ENCODE measurements at places on chromosomes 3 and 15. TPM values are rescaled to one million over a fixed set of nuclear protein-coding genes. Genes with fewer than 3 reads are reported as not detected.

PRSS50 gene
- total RNA-seq, result 0.28 TPM

PLSCR2 gene
- total RNA-seq, result not detected

STX19 gene
- not detected for total RNA-seq

ISL2 gene
- total RNA-seq, result not detected

LSMEM2 gene
- total RNA-seq, result not detected

FAM81A gene
- 0.71 TPM for total RNA-seq

RFTN1 gene
- total RNA-seq, result 69.7 TPM

GXYLT2 gene
- total RNA-seq, result 35.1 TPM

MORC1 gene
- not detected for total RNA-seq

KLHL40 gene
- total RNA-seq, result not detected

LTK gene
- 0.35 TPM for total RNA-seq

CCR9 gene
- total RNA-seq, result not detected

KNG1 gene
- not detected for total RNA-seq

CCR2 gene
- 8.2 TPM for total RNA-seq

- H3K4me1 ChIP-seq, result peaks cover 44% of the 10 kb centered on the region
- H3K4me3 ChIP-seq, result no peak overlapping the region
- no peak for DNase-seq
- H3K27me3 ChIP-seq, result no peaks in the 10 kb centered on the region
- peak overlapping the region; percentile 58 for H3K27ac ChIP-seq
- no peaks in the 10 kb centered on the region for H3K36me3 ChIP-seq
Observed at GRCh38 chr3:72115307-72115706, 330.4 kb upstream of the PROK2 start.

DNA sequence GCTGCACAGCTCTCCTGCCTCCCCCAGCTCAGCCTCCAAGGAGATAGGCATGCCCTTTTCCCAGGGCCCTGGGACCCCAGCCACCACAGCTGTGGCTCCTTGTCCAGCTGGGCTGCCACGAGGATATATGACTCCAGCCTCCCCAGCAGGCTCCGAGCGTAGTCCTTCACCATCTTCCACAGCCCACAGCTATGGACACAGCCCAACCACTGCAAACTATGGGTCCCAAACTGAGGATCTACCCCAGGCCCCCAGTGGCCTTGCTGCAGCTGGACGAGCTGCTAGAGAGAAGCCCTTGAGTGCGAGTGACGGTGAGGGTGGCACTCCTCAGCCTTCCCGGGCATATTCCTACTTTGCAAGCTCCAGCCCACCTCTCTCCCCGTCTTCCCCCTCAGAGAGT, 20.5 kb upstream of the APEH start:
- H3K27ac ChIP-seq, result no peak overlapping the region
- no peaks in the 10 kb centered on the region for H3K36me3 ChIP-seq
- DNase-seq, result no peak
- H3K4me3 ChIP-seq, result no peak overlapping the region
- no peaks in the 10 kb centered on the region for H3K27me3 ChIP-seq

DNA sequence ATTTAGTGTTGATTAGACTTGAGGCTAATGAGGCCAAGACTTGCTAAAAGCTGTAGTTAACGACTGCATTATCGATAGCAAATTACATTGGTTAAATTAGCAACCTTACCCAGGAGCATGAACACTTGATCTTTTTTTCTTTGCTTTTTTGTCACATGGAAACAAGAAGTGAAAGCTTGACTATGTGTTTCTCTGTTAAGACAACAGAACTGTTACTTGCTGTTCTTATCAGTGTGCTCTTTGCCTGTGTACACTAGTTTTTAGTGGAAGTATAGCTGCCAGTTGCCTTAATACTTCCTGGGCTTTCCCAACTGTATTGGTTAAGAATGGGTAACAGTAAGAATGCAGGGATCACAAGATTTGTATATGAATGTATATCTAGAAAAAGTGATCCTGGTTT, 625.5 kb downstream of the NAALADL2 start:
- no peak for DNase-seq
- H3K4me1 ChIP-seq, result no peaks in the 10 kb centered on the region
- H3K36me3 ChIP-seq, result no peaks in the 10 kb centered on the region
- H3K4me3 ChIP-seq, result no peak overlapping the region
- H3K27me3 ChIP-seq, result no peaks in the 10 kb centered on the region

DNA sequence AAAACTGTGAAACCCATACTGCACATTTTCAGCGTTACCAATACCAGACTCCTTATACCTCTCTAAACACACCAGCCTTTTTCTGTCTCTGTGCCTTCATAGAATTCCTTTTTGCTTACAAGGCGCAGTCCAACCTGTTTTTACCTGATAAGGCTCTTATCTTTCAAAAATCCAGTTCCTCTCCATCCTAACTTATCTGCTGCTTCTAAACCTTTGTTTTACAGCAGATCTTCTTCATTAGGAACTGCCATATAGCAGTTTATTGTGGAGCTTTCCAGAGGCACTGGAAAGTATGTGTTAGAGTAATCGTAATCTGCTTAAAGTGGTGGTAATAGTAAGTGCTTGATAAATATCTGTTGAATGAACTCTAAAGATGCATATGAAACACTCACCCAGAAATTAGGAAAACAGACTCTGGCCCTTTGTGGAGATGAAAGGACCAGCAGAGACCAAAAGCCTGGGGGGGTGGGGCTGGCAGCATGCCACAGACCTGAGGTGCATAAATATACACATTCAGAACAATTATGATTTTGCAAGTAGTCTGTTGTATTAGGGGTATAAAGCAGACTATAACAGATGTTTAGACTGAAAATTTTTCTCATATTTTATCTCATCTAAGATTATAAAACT, 29.3 kb downstream of the PPP2R3A start:
- peaks cover 58% of the 10 kb centered on the region for H3K4me1 ChIP-seq
- H3K27ac ChIP-seq, result peak overlapping the region; percentile 33
- H3K36me3 ChIP-seq, result no peaks in the 10 kb centered on the region
- no peaks in the 10 kb centered on the region for H3K27me3 ChIP-seq
- no peak overlapping the region for H3K4me3 ChIP-seq
- no peak for DNase-seq

- H3K27me3 ChIP-seq, result no peaks in the 10 kb centered on the region
Observed at GRCh38 chr3:130894986-130895280, 1.0 kb downstream of the ATP2C1 start.

GRCh38 chr3:196754091-196754981, 14.7 kb downstream of the PAK2 start:
- H3K27ac ChIP-seq, result no peak overlapping the region
- H3K4me3 ChIP-seq, result no peak overlapping the region
- H3K36me3 ChIP-seq, result no peaks in the 10 kb centered on the region
- no peaks in the 10 kb centered on the region for H3K27me3 ChIP-seq
- no peak for DNase-seq

DNA sequence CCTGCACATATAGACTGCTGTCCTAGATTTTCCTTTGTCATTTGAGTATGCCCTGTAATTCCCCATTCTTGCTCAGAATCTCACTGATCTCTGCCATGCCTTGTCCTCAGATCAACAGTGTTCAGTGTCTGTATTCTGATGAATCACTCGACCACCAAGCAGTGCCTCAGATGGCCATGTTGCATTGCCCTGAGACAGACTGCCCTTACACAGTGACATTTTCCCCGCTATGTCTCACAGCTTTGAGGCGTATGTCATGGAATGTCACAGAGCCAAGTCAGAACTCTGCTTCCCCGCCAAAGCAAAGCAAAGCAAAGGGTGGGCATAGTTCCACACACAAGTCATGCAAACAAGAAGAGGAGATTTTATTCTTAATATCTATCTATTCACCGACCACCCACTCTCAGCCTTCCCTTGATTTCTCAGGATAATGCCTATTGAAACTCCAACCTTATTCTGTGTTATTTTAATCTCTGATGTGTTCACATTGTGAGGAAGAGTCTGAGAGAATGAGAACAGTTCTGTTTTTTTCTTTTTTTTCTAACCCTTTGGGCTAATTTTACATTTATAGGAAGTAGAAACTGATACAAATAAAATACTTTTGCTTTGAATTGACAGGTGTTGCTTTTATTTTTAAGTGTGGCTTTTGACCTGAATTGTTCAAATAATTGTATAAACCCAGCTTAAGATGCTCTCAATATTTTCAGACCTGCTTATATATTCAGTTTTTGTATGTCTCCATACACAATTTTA, 16.9 kb upstream of the PSMD6 start:
- no peak for DNase-seq
- H3K36me3 ChIP-seq, result no peaks in the 10 kb centered on the region
- no peak overlapping the region for H3K27ac ChIP-seq
- H3K4me3 ChIP-seq, result no peak overlapping the region

DNA sequence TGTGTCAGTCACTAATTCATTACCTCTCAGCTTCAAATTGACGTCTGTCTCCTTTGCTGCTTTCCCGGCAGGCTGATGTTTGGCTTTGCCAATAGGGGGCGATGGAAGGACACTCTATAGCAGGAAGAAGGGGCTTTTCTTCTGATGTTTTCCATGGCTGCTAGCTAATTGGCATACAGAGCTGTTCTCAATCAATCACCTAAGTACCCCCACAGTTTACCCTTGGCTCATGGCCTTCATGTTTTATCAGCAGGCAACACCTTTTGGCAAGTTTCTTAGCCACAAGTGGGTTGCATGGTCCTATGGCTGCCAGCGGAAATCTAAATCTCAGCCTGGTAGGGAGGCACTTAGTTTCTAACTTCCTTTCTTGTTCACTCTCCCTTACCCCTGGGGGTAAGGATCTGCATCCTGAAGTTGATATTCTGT, 45.0 kb downstream of the ESYT3 start:
- no peaks in the 10 kb centered on the region for H3K27me3 ChIP-seq
- no peak overlapping the region for H3K27ac ChIP-seq
- DNase-seq, result no peak
- no peaks in the 10 kb centered on the region for H3K36me3 ChIP-seq

DNA sequence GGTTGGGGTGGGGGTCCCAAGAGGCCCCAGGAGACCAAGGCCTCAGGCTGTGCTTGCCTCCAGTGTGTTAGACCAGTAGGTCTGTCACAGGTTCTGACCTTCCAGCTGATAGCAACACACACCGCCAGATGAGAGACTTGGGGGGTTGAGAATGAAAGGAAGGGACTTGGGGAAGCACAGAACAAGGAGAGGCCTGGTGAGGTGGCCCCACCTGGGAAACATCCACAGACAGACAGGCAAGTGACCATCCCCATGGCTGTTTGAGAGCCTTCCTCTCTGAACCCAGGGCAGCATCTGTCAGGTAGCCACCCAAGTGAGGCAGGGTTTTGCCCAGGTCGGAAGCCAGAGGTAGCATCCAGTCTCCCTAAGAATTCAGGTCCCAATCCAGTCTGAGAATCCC, 35.0 kb upstream of the VPS8 start:
- no peaks in the 10 kb centered on the region for H3K27me3 ChIP-seq
- no peaks in the 10 kb centered on the region for H3K36me3 ChIP-seq
- H3K27ac ChIP-seq, result no peak overlapping the region
- H3K4me1 ChIP-seq, result no peaks in the 10 kb centered on the region

DNA sequence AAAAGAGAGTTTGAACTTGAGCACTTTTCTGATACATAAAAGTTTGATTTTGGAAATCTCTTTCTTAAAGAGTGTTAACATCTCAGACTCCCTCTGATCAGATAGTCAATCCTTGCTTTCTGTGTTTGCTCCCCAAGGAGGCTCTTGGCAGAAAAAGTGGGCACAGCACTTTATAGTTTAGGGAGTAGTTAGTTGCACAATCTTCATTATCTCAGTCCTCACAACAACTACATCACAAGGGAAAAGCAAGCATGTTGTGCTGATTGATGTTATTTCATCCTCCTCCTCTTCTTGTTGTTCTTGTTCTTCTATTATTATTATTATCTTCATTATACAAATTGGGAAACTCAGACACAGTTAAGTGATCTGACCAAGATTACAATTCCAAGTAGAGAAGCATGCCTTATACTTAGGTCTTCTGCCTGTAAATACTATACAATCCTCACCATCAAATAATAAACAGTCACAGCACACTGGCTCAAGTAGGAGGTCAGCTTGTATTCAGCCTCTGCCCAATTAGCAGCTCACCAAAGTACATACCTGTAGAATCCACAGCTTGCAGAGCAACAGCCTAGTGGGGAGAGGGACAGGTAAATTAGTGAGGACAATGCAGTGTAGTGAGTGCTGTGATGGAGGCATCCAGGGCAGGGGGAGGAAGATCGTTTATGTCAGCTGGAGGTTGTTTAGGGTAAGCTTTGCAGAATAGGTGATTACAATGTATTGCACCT, 304.1 kb upstream of the MME start:
- no peaks in the 10 kb centered on the region for H3K4me1 ChIP-seq
- H3K27me3 ChIP-seq, result no peaks in the 10 kb centered on the region
- DNase-seq, result no peak
- H3K27ac ChIP-seq, result no peak overlapping the region
- no peak overlapping the region for H3K4me3 ChIP-seq

DNA sequence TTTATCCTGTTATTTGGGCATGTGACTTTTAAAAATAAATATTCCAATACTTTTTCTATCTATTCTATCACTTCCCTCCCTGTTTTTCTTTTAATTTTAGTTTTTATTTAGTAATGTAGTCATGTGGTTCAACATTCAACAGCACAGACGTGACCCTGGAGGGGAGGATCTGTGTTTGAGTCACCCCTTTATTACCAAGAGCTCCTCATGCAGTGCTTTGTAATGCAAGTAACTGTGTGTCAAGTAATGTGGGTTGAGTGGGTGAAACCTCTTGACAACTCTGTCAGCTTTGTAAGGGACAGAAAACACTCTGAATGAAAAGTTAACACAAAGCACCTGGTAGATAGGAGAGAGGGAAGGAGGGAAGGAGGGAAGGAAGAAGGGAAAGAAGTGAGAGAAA, 89.7 kb upstream of the FGF12 start:
- no peak overlapping the region for H3K27ac ChIP-seq
- H3K4me3 ChIP-seq, result no peak overlapping the region
- no peaks in the 10 kb centered on the region for H3K36me3 ChIP-seq
- H3K27me3 ChIP-seq, result no peaks in the 10 kb centered on the region
- peaks cover 8% of the 10 kb centered on the region for H3K4me1 ChIP-seq

- peaks cover 10% of the 10 kb centered on the region for H3K4me1 ChIP-seq
- DNase-seq, result no peak
- no peaks in the 10 kb centered on the region for H3K36me3 ChIP-seq
- H3K27me3 ChIP-seq, result no peaks in the 10 kb centered on the region
- no peak overlapping the region for H3K27ac ChIP-seq
Observed at GRCh38 chr3:134449277-134449676, 36.5 kb downstream of the ANAPC13 start.

DNA sequence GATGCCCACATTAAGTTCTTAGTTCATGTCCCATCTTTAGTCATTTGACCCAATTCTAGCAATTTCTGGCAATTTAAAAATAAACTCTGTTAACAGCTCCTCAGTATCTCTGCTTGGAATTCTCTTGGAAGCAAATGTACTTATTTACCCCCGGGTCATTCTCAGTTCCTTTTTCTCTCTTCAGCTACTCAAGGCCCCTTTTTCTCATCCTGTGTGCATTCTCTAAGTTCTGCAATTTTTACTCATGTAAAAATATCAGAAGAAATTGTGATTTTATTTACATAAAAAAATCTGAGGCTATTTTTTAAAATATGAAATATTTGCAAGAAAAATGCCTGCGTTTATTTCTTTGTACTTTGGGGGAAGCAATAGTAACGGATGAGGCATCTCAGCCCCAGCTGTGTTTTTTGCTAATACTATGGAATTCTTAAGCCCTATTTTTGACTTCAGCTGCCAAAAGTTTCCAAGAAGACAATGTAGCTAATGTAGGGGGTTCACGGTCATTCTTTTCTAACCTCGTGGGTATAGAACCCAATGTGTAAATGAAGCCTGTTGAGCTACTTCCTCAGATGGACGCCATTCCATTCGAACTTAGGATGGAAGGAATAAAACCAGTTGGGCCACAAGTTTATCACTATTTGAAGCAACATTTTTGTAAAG, 20.0 kb downstream of the CERS3 start:
- no peak overlapping the region for H3K27ac ChIP-seq
- DNase-seq, result no peak
- H3K4me3 ChIP-seq, result no peak overlapping the region
- no peaks in the 10 kb centered on the region for H3K36me3 ChIP-seq
- no peaks in the 10 kb centered on the region for H3K27me3 ChIP-seq

All from thoracic aorta (tissue), 2 donors.